Neural crest cell (in vitro differentiated cells): ENCODE measurements at places on chromosomes 16 and 17.
A peak's percentile ranks its signal among the peaks of the same experiment; 100 is the strongest.

- DNase-seq: no peak
These were observed 35.7 kb downstream of the GNAO1 start for GRCh38 chr16:56226845-56227525.

- DNase-seq: no peak
These were observed 14.1 kb downstream of the KRT39 start for GRCh38 chr17:40952661-40953060.

- no peak for DNase-seq
These were observed 80.3 kb upstream of the CRHR1 start for GRCh38 chr17:45703806-45704205.

- no peak for DNase-seq
These were observed 10.4 kb upstream of the SOX9 start for GRCh38 chr17:72110231-72110941.

GRCh38 chr16:51034481-51035109, 116.5 kb downstream of the SALL1 start:
- no peak for DNase-seq

DNA sequence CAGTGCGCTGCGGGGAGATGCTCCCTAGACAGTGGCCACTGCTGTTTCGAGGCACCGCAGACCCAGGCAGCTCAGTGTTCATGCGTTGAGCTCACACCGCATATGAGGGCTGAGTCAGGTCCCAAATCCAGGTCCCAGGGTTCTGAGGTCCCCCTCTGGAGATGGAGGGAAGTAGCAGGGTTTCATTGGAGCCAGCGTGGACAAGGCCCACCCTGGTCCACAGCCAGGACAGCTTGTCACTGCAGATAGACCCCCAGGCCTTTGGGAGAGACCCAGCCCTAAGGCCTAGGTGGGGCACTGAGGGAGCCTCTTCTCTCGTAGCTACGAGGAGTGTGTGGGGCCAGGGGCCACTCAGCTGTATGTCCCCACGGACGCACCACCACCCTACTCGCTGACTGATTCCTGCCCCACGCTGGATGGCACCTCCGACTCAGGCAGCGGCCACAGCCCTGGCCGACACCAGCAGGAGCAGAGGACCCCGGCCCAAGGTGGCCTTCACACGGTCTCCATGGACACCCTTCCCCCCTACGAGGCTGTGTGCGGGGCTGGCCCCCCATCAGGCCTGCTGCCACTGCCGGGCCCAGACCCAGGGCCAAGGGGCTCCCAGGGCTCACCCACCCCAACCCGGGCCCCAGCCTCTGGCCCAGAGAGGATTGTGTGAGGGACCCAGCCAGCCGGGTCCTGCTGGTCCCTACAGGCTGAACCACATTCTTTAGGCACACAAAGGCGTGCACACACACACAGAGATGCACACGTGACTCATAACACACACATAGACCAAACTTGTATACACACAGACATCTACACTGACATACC, 53.4 kb downstream of the BEAN1 start:
- DNase-seq: no peak

- peak; percentile 8 for DNase-seq
These were observed 1.3 kb downstream of the GSPT1 start for GRCh38 chr16:11914210-11915113.

GRCh38 chr17:62794666-62794971, 13.5 kb downstream of the MARCHF10 start:
- DNase-seq: no peak

DNA sequence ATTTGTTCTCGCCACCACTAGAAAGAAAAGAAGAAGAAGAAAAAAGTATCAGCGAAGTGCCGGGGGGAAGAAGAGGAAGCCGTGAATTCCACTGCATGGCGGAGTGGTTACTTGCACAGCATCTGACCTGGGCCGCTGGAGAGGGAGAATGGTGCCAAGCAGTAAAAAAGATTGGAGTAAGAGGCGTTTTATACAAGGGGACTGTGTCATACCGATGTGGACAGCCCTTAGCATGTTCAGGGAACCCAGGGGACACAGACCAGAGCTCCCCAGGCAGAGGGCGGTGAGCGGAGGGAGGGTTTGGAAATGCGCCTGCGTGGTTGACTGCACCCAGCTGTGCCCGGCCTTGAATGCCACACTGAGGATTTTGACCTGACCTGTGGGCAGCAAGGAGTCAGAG, 52.8 kb downstream of the PLXDC1 start:
- DNase-seq: no peak

- DNase-seq: no peak
These were observed 21.1 kb downstream of the KRT23 start for GRCh38 chr17:40916366-40916765.

GRCh38 chr16:67029254-67030096, 526 bp downstream of the CBFB start:
- peak; percentile 23 for DNase-seq

DNA sequence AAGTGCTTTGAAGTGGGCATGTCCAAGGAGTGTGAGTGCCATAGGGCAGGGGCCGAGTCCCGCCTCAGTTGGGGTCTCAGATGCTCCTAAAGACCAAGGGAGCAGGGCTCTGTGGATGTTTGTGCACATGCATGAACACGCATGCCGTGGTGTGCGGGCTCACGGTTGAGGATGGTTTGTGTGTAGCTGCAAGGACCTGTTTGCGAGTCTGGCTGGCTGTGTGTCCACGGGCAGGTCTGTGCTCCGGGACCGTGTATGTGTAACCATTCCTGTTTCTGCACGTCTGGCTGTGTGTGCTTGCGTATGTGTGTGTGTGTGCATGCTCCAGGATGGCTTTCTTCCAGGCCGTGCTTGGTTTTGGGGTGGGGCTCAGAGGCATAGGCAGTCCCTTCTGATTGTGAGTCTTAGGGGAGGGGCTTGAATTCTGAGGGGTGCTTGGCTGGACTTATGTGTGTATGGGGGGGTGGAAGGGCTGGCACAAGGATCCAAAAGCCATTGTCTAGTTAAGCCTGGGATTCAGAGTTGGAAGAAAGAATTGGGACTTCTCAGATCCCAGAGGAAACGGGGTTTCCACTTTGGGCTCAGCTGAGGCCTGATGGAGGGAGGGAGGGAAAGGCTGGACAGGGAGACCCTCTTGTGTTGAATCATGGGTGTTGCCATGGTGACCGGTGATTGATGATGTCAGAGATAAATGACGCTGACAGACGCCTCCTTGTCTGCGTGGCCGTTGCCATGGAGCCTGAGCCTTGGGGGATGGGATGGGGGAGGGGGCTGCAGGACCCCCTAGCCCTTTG, 14.4 kb downstream of the GJD3 start:
- peak; percentile 86 for DNase-seq

- DNase-seq: no peak
These were observed 113.9 kb downstream of the UTP18 start for GRCh38 chr17:51374209-51374608.

GRCh38 chr16:77424871-77425604, 9.8 kb downstream of the ADAMTS18 start:
- no peak for DNase-seq

GRCh38 chr16:66045626-66046025, 320.9 kb upstream of the CDH5 start:
- DNase-seq: no peak

DNA sequence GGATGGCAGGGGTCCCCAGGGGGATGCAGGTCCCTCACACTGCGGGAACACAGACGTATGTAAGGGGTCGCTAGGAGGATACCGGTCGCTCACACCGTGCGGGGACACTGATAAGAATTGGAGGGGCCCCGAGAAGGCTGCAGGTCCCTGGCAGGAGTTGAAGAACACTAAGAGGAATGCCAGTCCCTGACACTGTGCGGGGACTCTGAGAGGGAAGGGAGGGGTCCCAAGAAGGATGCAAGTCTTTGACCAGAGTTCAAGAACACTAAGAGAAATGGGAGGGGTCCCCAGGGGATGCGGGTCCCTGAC, 510 bp downstream of the ERCC4 start:
- DNase-seq: no peak

DNA sequence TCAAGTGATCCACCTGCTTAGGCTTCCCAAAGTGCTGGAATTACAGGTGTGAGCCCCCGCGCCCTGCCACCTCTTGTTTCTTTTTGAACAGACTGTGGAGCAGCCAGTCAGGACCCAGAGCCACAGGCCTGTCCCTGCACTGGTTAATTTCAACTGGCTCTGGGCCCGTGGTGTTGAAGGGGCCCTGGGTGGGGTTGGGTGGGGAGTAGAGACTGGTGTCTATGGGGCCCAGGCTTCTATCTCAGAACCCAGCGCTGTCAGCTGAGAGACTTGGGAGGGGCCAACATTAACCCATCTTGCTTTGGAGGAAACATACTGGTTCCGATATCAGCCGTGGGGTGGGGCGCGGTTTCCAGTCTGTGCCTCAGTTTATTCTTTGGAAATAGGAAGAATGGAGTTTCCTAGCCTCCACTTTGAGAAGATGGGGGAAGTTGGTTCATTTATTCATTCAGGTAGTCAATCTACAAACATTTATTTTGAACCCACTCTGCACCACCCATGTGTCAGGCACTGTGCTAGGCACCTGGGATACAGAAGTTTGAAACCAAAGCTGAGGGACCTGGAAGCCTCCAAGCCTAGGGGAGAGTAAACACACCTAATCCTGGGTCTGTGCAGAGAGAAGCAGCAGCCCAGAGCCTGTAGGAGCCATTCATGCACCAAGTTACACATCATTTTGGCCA, 15.5 kb upstream of the SLC4A1 start:
- no peak for DNase-seq

DNA sequence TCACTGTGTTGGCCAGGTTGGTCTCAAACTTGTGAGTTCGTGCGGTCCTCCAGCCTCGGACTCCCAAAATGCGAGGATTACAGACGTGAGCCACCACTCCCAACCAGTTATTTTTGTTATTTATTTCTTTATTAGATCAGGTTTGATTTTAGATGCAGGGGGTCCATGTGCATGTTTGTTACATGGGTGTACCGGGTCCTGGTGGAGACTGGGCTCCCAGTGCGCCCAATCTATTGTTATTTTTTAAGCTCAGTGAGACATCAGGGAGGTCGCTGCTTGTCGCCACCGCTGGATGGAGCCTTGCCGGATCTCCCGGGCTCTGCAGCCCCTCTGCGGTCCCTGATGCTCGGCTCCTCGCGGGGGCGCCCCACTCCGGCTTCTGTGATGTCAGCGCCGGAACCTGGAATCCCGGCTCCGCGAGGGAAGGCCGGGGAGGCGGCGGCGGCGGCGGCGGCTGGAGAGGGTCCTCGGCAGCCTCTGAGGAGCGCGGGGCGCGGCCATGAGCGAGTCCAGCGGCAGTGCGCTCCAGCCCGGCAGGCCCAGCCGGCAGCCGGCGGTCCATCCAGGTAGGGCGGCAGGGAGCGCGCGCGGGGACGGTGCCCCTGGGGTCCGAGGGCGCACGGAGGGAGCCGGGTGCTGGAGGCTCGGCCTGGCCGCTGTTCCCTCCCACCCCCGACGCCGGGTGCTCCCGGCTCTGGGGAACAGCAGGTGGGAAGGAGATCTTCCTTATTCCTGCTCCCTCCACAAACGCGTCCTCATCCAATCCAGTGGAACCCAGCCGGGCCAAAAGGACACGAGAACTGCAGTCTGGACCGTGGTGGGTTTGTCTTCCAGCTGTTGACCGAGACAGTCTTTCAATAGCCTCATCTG, at the start of gene TMC7:
TMC7 (plus strand) TSS at position 370 of the 870 bp plus-strand sequence; CDS start at position 500, 130 bp downstream.
- peak; percentile 95 for DNase-seq

DNA sequence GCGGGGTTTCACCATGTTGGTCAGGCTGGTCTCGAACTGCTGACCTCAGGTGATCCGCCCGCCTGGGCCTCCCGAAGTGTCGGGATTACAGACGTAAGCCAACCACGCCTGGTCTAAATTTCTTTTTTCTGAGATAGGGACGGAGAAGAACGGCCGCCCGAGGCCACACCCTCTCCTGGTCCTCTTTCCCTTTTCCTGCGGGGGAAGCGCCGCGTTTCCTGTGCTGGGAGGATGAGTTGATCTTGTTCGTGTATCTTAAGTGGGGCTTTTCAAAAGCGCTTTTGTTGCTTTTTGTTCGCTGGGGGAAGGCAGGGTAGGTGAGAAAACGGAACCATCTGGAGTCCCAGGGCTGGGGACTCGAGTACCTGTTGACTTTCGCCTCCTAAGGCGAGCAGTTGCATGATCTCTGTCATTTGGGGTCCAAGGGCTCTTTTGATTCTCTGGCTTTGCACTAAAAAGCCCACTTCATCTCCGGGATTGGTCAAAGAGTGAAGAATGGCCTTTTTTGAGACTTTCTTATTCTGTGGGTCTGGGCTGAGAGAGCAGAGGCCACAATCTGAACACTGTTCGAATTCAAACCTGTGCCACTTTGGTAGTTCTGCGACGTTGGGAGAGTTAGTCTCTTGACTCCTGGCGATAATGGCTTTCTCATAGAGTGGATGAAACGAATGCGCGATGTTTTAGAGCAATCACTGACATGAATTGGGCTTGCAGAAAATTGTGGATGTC, 1.3 kb downstream of the FUS start:
- DNase-seq: no peak

GRCh38 chr16:11379420-11379819, 34.2 kb downstream of the RMI2 start:
- no peak for DNase-seq

GRCh38 chr16:78576941-78577340, 477.5 kb downstream of the WWOX start:
- DNase-seq: no peak

- no peak for DNase-seq
These were observed 40.9 kb downstream of the LAT start for GRCh38 chr16:29025735-29026134.

DNA sequence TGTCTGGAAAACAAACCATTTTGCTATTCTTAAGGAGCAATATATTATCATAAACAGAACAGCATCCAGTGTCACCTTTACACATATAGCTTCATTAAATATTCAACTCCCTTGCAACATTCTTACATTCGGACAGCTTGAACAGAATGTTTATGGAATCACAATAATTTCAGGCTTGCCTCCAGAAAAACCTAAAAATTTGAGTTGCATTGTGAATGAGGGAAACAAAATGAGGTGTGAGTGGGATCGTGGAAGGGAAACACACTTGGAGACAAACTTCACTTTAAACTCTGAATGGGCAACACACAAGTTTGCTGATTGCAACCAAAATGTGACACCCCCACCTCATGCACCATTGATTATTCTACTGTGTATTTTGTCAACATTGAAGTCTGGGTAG, 51.4 kb downstream of the TBC1D26 start:
- DNase-seq: no peak

DNA sequence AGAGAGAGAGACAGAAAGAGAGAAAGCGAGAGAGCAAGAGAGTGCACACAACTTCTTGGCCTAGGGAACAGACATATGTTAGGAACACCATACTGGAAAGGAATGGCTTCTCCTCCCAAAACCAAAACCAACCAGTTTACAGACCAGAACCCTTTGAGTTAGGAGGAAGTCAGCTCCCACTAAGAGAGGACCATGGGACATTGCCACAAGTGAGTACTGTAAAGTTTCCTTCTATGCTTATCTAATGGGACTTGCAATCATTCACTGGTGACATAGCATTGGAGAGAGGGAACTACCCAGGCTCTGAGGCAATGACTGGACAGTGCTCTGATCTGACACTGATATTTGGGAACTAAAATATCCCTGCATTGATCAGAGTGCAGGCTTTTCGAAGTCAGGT, 32.4 kb downstream of the TBC1D3B start:
- DNase-seq: no peak

DNA sequence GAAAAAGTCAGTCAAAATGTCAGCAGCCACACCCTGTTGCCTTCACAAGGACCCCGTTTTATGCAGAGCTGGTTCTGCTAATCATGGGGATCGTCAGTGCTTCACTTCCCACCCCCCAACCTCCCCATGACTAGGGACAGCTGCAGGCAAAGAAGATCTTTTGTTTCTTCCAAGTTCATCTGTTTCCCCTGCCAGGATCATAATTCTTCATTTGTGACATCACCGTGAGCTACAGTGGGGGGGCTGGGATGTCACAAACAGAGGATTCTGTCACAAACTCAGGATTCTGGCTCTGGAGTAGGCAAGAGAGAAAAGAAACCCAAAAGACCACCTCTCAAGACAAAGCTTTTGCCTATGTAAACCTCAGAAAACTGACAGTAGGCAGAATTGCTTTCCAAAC, 24.7 kb downstream of the DNAJC7 start:
- no peak for DNase-seq

- no peak for DNase-seq
These were observed 46.0 kb downstream of the KATNIP start for GRCh38 chr16:27595993-27596392.
